ENCODE measurements at places on chromosomes 12 and 14.

DNA sequence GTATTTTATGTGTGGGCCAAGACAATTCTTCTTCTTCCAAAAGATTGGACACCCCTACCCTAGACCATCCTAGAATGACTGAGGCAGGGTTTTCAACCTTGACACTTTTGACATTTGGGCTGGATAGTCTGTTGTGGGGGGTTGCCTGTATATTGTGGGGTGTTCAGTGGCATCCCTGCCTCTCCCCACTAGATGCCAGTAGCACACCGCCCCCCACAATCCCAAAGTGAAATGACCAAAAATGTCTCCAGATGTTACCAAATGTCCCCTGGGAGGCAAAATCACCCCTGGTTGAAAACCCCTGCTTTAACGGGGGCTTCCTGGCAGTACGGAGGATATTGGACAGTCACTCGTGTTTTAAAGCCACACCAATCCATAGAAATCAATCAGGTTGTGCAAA is 219.6 kb downstream of the PHETA1 start:
- DNase-seq = no peak

GRCh38 chr12:94593822-94594442 is 56.4 kb downstream of the TMCC3 start:
- no peak for DNase-seq

- DNase-seq = no peak
Observed at GRCh38 chr14:100549834-100550625, 37.2 kb downstream of the BEGAIN start.

GRCh38 chr12:66735275-66735674 is 56.4 kb upstream of the GRIP1 start:
- DNase-seq = no peak

DNA sequence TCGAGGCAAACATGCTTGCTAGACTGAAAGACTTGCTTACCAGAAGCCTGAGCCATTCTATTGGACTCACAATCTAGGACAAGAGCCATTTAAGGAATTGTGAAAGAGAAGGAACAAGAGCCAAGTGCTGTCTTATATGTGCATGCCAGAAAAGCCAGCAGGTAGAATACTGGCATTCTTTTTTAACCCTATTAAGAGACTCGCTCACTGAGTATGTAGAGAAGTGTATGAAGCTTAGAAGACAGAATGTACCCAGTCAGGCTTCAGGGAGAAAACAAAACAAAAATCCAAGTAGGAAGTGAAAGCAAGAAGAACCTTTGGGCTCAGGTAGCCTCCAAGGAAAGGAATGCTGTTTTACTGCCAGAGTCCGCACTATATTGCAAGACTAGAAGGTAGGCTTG is 65.9 kb downstream of the DCAF5 start:
- no peak for DNase-seq

- DNase-seq = no peak
Observed at GRCh38 chr14:71372411-71372838, 465.2 kb downstream of the PCNX1 start.

- DNase-seq = no peak
Observed at GRCh38 chr12:20367583-20368113, 689 bp upstream of the PDE3A start.

- no peak for DNase-seq
Observed at GRCh38 chr12:110657747-110658146, 31.2 kb downstream of the HVCN1 start.

GRCh38 chr12:55720894-55721444 is 776 bp downstream of the RDH5 start:
- peak; percentile 76 for DNase-seq

DNA sequence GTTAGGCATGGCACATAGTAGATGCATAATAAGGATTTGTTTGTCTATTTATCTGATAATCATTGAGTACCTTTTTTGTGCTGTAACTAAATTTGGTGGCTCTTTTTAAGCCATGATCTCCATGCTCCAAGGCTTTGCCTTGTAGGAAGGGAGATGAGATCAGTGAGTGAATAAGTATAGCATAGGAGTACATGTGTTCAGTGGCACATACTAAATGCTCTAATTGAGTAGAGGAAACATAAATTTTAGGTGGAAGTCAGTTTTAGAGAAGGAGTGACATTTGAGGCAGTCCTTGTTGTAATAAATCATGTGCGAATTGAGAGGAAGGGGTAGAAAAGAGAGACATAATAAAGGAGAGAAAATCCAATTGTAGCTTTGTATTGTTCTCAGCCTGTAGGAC is 482.6 kb downstream of the NRXN3 start:
- DNase-seq = no peak

- DNase-seq = no peak
Observed at GRCh38 chr14:36227802-36228201, 51.3 kb upstream of the PTCSC3 start.

DNA sequence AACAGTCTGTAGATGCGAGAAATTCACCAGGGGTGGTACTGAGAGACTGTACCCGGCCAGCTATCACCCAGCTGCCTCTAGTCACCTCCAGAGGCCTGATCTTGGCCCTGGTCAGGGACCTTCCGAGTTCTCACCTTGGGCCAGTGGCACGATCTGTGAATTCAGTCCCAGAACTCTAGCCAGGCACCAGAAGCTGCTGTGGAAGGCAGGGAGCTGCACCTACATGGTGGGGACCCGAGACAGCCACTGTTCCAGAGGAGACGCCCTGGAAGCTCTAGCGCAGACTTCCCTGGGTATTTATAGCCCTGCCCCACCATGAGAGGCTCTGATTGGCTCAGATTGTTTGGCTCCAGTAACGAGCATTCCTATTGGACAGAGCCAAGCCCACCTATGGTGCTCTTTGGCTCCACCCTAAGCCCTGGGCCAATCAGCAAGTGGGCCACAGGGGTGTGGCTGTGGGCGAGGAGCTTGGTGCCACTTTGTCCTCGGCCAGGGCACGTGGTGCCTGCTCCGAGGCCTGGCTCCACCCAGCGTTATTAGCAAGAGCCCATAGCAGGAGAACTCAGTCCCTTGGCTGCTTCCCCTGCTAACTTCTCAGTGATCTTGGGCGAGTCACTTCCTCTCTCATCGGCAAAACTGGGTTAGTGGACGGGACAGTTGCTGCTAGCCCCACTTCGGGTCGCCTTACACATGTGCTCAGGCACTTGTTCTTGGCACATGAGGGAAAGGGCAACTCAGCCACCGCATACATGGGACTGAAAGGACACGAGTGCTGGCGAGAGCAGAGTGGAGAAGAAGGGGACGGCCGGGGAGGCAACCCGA is 89.0 kb upstream of the BCL11B start:
- DNase-seq = no peak

DNA sequence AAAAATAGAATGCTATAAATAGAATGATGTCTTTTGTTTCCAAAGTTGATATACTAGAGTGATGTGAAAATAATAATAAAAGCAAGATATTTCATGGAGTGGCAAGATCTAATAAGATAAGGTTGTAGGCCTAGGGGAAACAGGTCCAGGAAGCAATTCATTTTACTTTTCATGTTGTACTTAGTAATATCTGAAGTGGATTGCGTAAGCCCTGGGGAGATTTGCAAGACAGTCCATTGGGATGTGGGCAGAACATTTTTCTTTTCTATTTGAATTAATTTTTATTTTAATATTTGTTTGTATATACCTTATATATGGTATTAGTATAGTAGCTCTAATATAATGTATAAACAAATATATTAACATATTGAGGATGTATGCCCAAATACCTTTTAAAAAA is 7.5 kb downstream of the NUBPL start:
- no peak for DNase-seq

DNA sequence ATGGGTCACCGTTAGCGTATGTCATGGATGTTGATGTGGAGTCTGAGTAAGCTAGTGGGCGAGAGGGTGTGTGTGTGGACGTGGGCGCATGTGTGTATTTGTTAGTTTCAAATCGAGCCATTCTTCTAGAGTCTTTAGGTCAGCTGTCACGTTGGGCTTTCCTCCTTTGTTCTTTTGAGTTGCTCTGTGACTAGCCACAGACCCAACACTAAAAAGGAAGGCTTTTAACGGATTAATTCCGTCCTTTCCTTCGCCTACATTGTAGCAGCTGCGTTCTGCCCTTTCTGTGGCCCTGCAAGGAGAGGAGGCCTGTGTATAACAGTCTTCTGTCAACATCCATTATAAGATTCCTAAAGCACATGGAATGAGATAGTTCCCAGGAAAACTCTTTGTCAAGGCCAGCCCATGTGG is 117.2 kb upstream of the DNM1L start:
- DNase-seq = peak; percentile 63

DNA sequence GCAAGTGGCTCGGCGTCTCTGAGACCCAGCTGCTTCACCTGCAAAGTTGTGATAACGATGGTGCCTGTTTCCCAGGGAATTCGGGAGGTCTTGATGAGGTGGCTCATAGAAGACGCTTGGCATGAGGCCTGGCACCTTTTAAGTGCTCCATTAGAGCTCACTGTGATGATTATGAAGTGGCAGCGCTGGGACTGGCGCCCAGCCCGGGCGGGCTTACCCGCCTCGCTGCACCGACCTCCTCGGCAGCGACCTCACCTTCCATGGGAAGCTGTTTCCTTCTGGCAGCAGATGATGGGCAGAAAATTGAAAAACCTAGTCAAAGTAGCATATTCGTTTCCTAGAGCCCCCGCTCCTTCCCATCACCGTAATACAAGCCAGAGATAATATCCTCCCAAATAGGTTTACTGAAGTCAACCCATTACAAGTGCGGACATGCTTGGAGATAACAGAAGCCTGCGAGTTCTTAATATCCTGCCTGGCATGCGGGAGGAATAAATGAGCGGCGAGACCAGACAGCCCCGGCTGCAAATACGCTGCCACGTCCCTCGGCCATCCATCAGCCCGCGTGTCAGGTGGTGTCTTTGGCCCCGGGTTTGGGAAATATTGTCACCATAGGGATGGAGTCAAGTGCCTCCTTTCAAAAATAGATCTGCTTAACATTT is 35.2 kb upstream of the DLK1 start:
- DNase-seq = no peak

GRCh38 chr12:107352347-107353081 is 259.2 kb upstream of the CRY1 start:
- no peak for DNase-seq

- no peak for DNase-seq
Observed at GRCh38 chr14:50624447-50624846, 43.7 kb downstream of the SAV1 start.

DNA sequence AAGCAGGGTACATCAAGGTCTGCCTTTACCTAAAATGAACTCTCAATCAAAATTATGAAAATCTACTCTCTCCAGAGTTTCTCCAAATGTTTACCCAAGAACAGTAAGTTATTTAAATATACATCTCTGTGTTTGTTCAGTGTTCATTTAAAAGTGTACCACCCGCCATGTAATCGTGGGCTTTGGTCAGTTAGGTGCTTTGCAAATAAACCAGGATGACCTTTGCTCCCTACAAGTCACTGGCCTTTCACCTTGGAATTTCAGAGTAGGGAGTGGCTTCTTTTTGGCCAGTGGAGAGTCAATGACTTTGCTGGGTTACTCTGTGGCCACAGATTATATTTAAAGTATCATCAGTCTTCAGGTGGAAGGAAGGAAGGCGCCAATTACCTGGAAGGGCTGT is 74.6 kb upstream of the PTPRB start:
- no peak for DNase-seq

- no peak for DNase-seq
Observed at GRCh38 chr12:4424422-4424821, 21.2 kb downstream of the FGF6 start.

DNA sequence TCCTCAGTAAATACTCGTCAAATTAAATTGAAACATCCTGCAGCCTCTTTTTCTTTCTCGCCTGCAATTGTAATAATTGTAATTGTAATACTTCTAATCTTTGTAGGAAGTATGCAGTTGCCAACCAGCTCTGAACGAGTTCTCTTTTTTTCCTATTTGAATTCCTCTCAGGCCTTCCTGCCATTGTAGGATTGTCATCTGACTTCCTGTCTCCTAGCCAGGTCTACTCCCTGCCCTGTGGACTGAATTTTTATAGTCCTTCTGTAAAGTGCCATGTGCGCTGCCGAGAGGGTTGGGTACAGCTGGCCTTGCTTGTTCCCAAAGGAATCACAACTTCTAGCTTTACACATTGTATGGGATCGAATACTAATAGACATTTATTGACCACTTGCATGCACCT is 183.3 kb downstream of the SSPN start:
- DNase-seq = no peak

- DNase-seq = no peak
Observed at GRCh38 chr12:119578112-119578511, 15.5 kb upstream of the TMEM233 start.

DNA sequence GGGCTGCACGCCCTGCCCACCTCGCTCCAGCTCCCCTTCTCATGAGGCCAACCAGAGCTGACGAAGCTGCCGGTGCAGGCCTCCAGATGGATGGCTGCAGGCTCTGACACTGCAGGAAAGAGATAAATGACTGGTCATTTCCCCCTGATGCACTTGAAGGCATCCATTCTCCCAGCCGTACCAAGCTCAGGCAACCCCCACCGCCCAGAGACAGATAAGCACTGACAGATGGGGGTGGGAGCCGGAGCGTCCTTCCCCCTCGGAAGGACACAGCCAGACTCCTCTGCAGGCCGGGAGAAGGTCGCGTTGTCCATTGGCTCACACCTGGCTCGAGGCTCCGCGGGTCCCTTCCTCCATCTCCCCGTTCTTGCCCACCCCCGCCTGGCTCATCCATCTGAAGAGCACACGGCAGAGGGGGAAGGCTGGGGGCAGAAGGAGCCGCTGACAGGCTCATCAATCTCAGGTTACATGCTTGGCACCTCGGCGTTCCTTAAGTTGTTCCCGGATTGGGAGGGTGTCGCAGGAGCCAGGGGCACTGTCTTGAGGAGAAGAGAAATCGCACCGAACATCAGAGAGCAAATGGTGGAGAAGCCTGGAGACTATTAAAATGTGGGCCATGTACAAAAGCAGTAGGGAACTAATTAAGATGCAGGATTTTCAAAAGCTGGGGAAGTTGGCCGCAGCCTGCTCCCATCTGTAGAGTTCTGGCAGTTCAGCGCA is 151.6 kb downstream of the DPF3 start:
- no peak for DNase-seq

DNA sequence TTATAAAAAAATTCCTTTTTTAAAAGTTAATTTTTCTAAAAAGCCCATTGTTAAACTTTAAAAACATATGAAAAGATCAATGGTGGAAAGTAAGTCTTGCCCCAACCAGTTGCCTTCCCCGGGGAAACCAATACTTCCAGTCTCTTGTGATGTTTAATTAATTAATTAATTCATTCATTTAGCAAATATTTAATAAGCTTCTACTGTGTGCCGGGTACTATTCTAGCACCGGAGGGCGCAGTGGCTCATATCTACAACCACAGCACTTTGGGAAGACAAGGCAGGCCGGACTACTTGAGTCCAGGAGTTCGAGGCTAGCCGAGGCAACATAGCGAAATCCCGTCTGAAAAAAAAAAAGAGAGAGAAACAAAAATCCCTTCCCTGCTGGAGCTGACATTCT is 87.4 kb downstream of the HECTD4 start:
- DNase-seq = no peak

DNA sequence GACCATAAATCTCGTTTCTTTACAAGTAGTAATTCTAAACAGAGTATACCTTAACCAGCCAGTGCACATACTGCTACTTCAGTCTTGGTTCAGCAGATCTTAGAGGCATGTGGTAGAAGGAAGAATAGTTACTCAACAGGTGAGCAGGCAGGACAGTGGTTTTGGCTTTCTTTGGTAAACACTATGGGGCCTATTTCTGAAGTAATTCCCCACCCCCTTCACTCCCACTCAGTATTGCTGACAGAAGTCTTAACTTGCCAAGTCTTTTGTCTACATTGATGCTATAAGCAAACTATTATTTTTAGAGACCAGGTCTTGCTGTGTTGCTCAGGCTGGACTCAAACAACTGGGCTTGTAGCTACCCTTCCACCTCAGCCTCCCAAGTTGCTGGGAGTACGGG is 68.5 kb downstream of the FBXO34 start:
- DNase-seq = no peak

- DNase-seq = no peak
Observed at GRCh38 chr14:49769581-49770211, 1.7 kb downstream of the KLHDC2 start.

GRCh38 chr14:105865904-105866840 is 339.8 kb downstream of the TMEM121 start:
- DNase-seq = no peak

All from COLO829 (cell line).